ENCODE measurements at places on chromosomes 11 and 22. TPM values are rescaled to one million over a fixed set of nuclear protein-coding genes. Genes with fewer than 3 reads are reported as not detected.
A peak's percentile ranks its signal among the peaks of the same experiment; 100 is the strongest.

DNA sequence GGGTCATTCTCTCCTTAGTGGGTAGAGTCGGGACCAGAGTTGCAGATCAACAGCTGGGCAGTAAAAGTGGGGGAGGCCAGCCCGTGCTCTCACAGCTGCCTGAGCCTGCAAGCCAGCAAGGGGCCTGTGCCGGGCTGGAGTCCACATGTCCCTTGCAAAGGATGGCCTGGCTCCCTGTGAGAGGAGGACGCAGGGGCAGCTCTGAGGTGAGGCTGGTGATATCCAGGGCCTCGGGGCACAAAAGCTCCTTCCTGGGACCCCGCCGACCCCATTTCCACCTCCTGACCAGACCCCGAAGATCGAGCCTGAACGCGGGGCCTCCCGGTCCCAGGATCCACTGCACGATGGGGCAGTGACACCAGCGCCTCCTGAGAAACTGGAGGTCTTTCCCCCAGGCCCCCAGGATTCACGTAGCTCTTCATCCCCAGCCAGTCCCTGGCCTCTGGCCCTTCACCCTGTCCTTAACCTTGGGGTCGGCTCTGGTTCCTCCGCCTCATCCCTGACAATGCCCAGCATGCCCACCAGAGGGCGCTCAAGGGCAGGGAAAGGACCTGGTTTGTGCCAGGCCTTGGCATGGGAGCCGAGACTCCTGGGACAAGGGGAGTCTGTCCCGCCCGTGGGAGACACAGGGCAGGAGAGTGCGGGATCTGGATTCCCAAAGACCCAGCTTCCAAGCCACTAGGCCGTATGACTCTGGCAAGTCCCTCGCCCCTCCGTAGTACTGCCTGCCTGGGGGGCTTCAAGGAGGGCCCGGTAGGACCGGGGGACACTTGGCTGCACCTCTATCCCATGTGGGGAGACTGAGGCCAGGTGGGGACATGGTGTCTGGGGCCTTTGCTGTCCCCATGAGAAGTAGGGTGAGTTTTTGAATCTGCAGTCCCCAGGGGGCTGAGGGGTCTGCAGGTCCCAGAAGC lies 17.8 kb upstream of the WNT7B start:
- peak; percentile 98 for DNase-seq

GRCh38 chr22:38448945-38449745 lies 5.9 kb downstream of the KCNJ4 start:
- DNase-seq, result no peak

- DNase-seq, result no peak
Observed at GRCh38 chr11:126722956-126723664, 277.5 kb downstream of the KIRREL3 start.

- no peak for DNase-seq
Observed at GRCh38 chr11:14267861-14268635, 90.9 kb downstream of the RRAS2 start.

DNA sequence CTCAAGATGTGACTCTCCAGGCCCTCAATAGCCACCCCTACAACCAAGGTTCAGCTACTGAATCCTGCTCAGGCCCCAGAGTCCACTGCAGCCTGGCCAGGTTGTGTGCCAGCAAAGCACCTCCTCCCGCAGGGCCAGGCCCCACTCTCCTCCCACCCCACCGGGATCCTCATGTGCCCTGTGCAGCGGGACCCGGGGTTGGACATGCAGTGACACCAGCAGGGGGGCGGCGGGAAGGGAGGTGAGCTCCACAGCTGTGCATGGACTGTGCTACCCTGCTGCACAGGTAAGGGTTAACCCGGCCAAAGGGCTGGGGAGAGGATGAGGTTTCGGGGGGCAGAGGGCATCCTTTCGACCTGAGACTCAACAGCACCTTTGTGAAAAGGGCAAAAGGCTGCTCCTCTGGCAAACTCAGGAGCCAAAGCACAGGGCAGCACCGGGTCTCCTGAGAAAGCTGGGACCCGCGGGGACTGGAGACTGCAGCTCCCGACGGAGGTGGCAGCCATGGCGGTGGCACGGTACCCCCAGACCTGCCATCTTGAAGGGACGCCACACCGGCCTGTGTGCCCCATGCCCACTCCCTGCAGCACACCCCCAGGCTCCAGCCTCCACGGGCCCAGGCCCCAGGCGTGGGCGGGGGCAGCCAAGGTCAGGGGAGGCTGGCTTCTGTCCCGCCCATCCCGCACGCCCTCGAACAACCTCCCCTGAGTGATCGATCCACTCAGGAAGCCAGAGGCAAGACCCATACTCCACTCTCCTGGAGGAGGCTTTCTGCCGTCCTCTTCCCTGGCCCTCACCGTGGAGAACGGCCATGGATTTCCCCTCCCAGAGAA lies 10.6 kb downstream of the PLXNB2 start:
- no peak for DNase-seq

DNA sequence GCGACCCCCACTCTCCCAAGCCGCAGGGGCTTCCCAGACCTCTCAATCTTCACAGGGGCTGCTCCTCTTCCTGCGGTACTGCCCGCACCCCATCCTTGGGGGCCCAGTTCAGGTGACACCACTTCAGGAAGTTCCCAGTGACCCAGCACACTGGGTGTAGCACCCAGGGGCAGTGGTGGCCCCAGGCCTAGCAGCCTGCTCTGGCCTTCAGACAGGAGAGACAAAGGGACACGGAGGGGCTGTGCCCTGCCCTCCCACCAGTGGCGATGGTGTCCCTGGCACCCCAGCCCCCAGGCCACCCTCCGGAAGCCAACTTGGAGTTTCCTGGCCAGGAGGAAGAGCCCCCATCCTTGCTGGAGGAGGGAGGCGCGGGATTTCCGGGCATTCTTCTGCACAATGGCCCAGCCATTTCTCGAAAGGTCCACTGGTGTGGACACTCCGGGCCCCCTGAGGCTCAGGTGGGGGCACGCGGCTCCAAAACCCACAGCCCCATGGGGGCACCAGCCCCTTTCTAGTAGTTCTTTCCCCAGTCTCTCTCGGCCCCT lies 978 bp upstream of the CLDN5 start:
- DNase-seq, result no peak

GRCh38 chr11:2724653-2725367 lies 25.0 kb upstream of the KCNQ1OT1 start:
- no peak for DNase-seq

GRCh38 chr11:1483445-1483961 lies 3.1 kb downstream of the MOB2 start:
- DNase-seq, result no peak

SLC5A4 gene
- total RNA-seq, result 0.46 TPM

PARVG gene
- 19.4 TPM for total RNA-seq

ELF5 gene
- total RNA-seq, result not detected

APIP gene
- total RNA-seq, result 56.2 TPM

MYO7A gene
- total RNA-seq, result 16.2 TPM

APBB1 gene
- 19.8 TPM for total RNA-seq

All from omental fat pad (tissue), 4 donors.